ENCODE measurements at places on chromosomes 12 and 14. TPM values are rescaled to one million over a fixed set of nuclear protein-coding genes. Genes with fewer than 3 reads are reported as not detected.
A peak's percentile ranks its signal among the peaks of the same experiment; 100 is the strongest.

DNA sequence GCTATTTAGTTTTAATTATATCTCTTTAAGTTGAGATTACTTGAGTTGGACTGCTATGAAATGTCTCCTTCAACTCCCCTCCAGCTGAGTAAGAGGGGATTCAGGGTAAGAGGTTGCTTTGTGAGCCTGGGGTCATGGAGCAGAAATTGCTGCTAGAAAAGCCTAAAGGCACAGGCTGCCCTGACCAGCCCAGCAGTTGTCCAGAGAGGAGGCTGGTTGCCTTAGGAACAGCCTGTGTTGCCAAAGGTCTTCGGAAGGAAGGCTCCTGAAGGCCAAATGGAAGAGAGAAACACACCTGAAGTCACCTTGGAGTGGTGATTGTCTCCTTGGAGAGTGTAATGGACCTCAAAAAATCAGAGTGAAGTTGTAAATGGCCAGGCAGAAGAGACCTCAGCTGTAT is 235.5 kb upstream of the PDE3A start:
- no peaks in the 10 kb centered on the region for H3K27me3 ChIP-seq
- DNase-seq: no peak
- H3K4me3 ChIP-seq: no peak overlapping the region
- no peaks in the 10 kb centered on the region for H3K36me3 ChIP-seq
- no peak overlapping the region for H3K27ac ChIP-seq

GRCh38 chr12:10672231-10672868 is 1.5 kb downstream of the STYK1 start:
- no peak overlapping the region for H3K27ac ChIP-seq
- H3K4me3 ChIP-seq: no peak overlapping the region
- peaks cover 18% of the 10 kb centered on the region for H3K4me1 ChIP-seq

- no peak overlapping the region for H3K27ac ChIP-seq
- H3K36me3 ChIP-seq: no peaks in the 10 kb centered on the region
- no peaks in the 10 kb centered on the region for H3K27me3 ChIP-seq
- H3K4me3 ChIP-seq: no peak overlapping the region
- DNase-seq: peak; percentile 33
Observed at GRCh38 chr12:19712041-19712440, 272.7 kb downstream of the AEBP2 start.

DNA sequence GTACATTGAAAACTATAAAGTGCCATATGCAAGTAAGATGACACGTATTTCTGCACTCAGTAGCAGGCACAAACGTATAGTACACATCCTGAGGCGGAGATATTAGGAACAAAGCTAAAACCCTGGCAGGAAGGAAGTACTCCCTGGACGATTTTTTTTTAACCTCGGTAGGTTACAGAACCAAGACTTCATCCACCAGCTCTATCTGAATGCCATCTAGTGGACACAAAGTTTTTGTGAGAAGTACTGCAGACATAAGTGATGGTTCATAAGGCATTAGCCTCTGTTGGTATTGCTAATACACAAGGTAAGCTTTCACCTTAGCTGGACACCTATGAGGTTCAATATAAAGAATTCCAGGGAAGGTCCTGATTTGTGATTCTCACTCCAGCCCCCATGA is 83.0 kb upstream of the CCDC196 start:
- H3K36me3 ChIP-seq: no peaks in the 10 kb centered on the region
- no peaks in the 10 kb centered on the region for H3K27me3 ChIP-seq
- DNase-seq: no peak
- H3K27ac ChIP-seq: no peak overlapping the region
- no peak overlapping the region for H3K4me3 ChIP-seq

- no peak overlapping the region for H3K27ac ChIP-seq
- H3K4me3 ChIP-seq: no peak overlapping the region
- no peak for DNase-seq
- no peaks in the 10 kb centered on the region for H3K36me3 ChIP-seq
Observed at GRCh38 chr14:94649543-94650443, 37.6 kb downstream of the SERPINA3 start.

GRCh38 chr12:23495472-23495871 is 454.0 kb downstream of the SOX5 start:
- no peaks in the 10 kb centered on the region for H3K4me1 ChIP-seq
- no peak overlapping the region for H3K27ac ChIP-seq
- DNase-seq: no peak
- H3K36me3 ChIP-seq: no peaks in the 10 kb centered on the region
- no peak overlapping the region for H3K4me3 ChIP-seq

DNA sequence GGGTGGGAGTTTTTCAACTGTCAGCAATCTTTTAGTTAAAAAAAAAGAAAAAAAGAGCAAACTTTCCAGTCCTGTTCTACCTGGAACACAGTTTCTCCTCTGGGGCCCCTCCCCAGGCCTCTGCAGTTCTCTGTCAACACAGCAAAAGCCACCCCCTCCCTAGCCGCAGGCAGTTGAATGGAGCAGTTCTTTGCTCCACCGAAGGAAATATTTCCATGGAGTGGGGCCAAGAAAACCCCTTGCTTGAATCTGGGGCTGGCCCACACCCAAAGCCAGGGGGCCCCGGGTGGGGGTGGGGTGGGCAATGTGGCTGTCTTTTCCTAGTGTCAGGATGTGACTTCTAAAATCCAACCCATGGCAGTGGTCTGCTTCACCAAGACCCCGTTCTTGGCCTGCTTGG is 5.0 kb upstream of the MEG3 start:
- H3K36me3 ChIP-seq: no peaks in the 10 kb centered on the region
- H3K27me3 ChIP-seq: no peaks in the 10 kb centered on the region
- no peak overlapping the region for H3K27ac ChIP-seq
- no peak overlapping the region for H3K4me3 ChIP-seq
- no peak for DNase-seq

DNA sequence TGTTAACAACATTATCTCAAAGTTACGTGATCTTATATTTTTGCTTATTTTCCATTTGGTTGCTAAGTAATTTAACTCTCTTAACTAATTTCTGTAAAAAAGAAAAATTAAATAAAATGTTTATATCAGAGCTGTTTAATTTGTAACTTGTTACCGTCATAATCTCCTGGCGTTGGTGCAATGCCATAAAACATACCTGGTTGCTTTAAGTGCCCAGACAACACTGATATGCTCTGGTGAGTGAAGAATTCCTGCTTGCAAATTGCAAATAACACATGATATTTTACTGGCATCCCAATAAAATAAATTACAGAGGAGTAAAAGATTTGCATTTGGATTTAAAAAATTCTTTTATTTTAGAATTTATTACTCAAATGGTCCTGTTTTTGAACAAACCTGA is 640.1 kb upstream of the MIS18BP1 start:
- no peak overlapping the region for H3K27ac ChIP-seq
- no peaks in the 10 kb centered on the region for H3K4me1 ChIP-seq
- no peak for DNase-seq
- H3K4me3 ChIP-seq: no peak overlapping the region

- no peaks in the 10 kb centered on the region for H3K27me3 ChIP-seq
- H3K4me1 ChIP-seq: peaks cover 40% of the 10 kb centered on the region
- H3K4me3 ChIP-seq: no peak overlapping the region
- H3K27ac ChIP-seq: peak overlapping the region; percentile 96
Observed at GRCh38 chr12:13559318-13559978, 362.9 kb downstream of the EMP1 start.

- no peak overlapping the region for H3K27ac ChIP-seq
- H3K4me3 ChIP-seq: no peak overlapping the region
- no peak for DNase-seq
- no peaks in the 10 kb centered on the region for H3K4me1 ChIP-seq
Observed at GRCh38 chr14:97538749-97539410, 741.7 kb downstream of the VRK1 start.

- H3K36me3 ChIP-seq: no peaks in the 10 kb centered on the region
- no peak overlapping the region for H3K27ac ChIP-seq
- no peaks in the 10 kb centered on the region for H3K27me3 ChIP-seq
- H3K4me1 ChIP-seq: no peaks in the 10 kb centered on the region
Observed at GRCh38 chr12:86091681-86092080, 164.5 kb downstream of the MGAT4C start.

GRCh38 chr14:68011406-68012028 is 191.9 kb downstream of the RAD51B start:
- no peak for DNase-seq
- H3K36me3 ChIP-seq: no peaks in the 10 kb centered on the region
- H3K27ac ChIP-seq: peak overlapping the region; percentile 34
- H3K4me3 ChIP-seq: no peak overlapping the region
- no peaks in the 10 kb centered on the region for H3K27me3 ChIP-seq
- H3K4me1 ChIP-seq: no peaks in the 10 kb centered on the region

- no peaks in the 10 kb centered on the region for H3K4me1 ChIP-seq
- no peak for DNase-seq
- H3K4me3 ChIP-seq: no peak overlapping the region
- no peak overlapping the region for H3K27ac ChIP-seq
- no peaks in the 10 kb centered on the region for H3K27me3 ChIP-seq
Observed at GRCh38 chr12:62434494-62435302, 31.9 kb upstream of the MON2 start.

DNA sequence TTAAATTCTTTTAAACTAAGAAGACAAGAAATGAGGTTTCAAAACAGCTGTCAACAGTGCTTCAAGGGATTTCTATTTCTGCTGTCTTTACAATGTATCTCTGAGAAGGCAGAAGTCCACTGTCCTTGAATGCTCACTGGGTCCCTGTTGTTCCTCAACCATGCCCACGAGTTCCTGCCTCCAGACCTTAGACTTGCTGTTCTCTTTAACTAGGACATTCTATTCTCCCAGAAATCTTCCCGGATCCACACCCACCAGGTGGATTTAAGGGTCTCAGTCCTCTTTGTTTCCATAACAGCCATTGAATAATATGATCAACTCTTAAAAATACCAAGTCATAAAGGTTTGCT is 6.7 kb upstream of the SLC41A2 start:
- H3K27ac ChIP-seq: no peak overlapping the region
- no peak overlapping the region for H3K4me3 ChIP-seq
- H3K27me3 ChIP-seq: no peaks in the 10 kb centered on the region
- peaks cover 4% of the 10 kb centered on the region for H3K4me1 ChIP-seq
- no peak for DNase-seq

DNA sequence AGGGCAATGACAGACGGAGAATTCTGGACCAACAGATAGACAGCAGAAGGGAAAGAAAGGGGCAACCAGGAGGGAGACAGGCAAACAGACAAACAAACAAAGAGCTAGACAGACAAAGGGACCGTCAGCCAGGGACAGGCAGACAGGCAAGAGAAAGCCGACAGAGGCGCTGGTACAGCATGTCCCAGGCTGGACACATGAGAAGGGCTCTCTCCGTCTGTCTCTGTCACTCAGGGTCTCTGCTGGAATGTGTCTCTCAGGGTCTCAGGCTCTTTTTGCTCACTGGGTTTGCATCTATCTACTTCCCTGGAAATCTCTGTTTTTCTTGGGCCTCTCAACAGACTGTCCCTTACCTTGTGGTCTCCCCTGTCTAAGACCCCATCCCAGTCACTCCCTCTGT is 8.2 kb upstream of the SMUG1 start:
- no peaks in the 10 kb centered on the region for H3K36me3 ChIP-seq
- H3K4me3 ChIP-seq: no peak overlapping the region
- H3K27me3 ChIP-seq: no peaks in the 10 kb centered on the region
- DNase-seq: no peak
- no peak overlapping the region for H3K27ac ChIP-seq
- H3K4me1 ChIP-seq: peaks cover 17% of the 10 kb centered on the region

- no peak for DNase-seq
- peaks cover 16% of the 10 kb centered on the region for H3K4me1 ChIP-seq
- H3K27me3 ChIP-seq: no peaks in the 10 kb centered on the region
- peaks cover 2% of the 10 kb centered on the region for H3K36me3 ChIP-seq
Observed at GRCh38 chr12:42326541-42327226, 717 bp downstream of the PPHLN1 start.

- no peak overlapping the region for H3K4me3 ChIP-seq
- no peaks in the 10 kb centered on the region for H3K36me3 ChIP-seq
- H3K4me1 ChIP-seq: peaks cover 20% of the 10 kb centered on the region
Observed at GRCh38 chr12:80044694-80045046, 54.7 kb upstream of the OTOGL start.

FAM186B gene
- total RNA-seq: 0.42 TPM

MOAP1 gene
- 14.2 TPM for total RNA-seq

RNASE7 gene
- not detected for total RNA-seq

RPS6KA5 gene
- 24.2 TPM for total RNA-seq

TGFB3 gene
- total RNA-seq: 1.6 TPM

LMO3 gene
- total RNA-seq: 0.34 TPM
